ENCODE measurements at places on chromosomes 7 and 10. TPM values are rescaled to one million over a fixed set of nuclear protein-coding genes. Genes with fewer than 3 reads are reported as not detected.

- no peaks in the 10 kb centered on the region for H3K27me3 ChIP-seq
- peak; percentile 11 for DNase-seq
- H3K4me3 ChIP-seq, result no peak overlapping the region
Measured at GRCh38 chr10:124534231-124534798, 72.7 kb downstream of the LHPP start.

The CHST12 gene
- 41.1 TPM for total RNA-seq

The KIF5B gene
- 76.9 TPM for total RNA-seq

The SPDYE8 gene
- total RNA-seq, result not detected

- H3K27ac ChIP-seq, result no peak overlapping the region
- H3K36me3 ChIP-seq, result no peaks in the 10 kb centered on the region
- DNase-seq, result no peak
- no peak overlapping the region for H3K4me3 ChIP-seq
Measured at GRCh38 chr7:86955895-86956503, 103.5 kb downstream of the ELAPOR2 start.

- DNase-seq, result peak; percentile 12
- H3K27me3 ChIP-seq, result no peaks in the 10 kb centered on the region
- peak overlapping the region; percentile 86 for H3K27ac ChIP-seq
Measured at GRCh38 chr7:5693529-5693928, 87.9 kb downstream of the RNF216 start.

- H3K4me1 ChIP-seq, result no peaks in the 10 kb centered on the region
- DNase-seq, result no peak
- H3K27ac ChIP-seq, result no peak overlapping the region
- H3K27me3 ChIP-seq, result no peaks in the 10 kb centered on the region
- no peaks in the 10 kb centered on the region for H3K36me3 ChIP-seq
Measured at GRCh38 chr7:138595454-138595853, 105.7 kb downstream of the SVOPL start.
